ENCODE measurements at places on chromosomes 2 and 18. TPM values are rescaled to one million over a fixed set of nuclear protein-coding genes. Genes with fewer than 3 reads are reported as not detected.

DNA sequence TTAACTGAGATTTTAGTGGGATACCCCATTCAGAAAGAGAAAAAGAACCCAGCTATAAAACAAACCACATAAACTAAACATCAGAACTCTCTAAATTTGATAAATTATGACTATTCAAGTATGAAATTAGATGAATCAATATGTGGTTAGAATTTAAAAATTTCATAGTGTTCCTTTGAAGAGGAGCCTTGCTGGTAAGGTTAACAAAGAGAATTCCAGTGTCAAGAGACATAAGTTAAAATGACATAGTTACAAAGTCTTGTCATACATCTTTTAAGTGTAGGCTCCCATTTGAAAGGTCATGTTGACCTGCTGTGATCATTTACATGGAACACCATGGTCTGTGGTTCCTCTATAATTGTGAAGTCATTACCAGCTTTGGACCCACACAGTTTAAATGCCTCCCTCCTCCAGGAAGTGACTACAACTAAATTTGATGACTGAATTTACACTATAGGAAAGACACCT is 231.6 kb upstream of the ETAA1 start:
- DNase-seq: no peak

GRCh38 chr2:234406085-234406484 is 90.8 kb downstream of the ARL4C start:
- no peak for DNase-seq

GRCh38 chr2:97991081-97991856 is 4.5 kb downstream of the TMEM131 start:
- no peak for DNase-seq

- DNase-seq: no peak
Observed at GRCh38 chr2:149989447-149990063, 402.0 kb upstream of the MMADHC start.

- no peak for DNase-seq
Observed at GRCh38 chr2:191957996-191958860, 111.3 kb upstream of the CAVIN2 start.

- DNase-seq: peak; percentile 78
Observed at GRCh38 chr2:37189452-37190153, 1.1 kb upstream of the SULT6B1 start.

GRCh38 chr18:44826418-44827259 is 146.0 kb downstream of the SETBP1 start:
- no peak for DNase-seq

DNA sequence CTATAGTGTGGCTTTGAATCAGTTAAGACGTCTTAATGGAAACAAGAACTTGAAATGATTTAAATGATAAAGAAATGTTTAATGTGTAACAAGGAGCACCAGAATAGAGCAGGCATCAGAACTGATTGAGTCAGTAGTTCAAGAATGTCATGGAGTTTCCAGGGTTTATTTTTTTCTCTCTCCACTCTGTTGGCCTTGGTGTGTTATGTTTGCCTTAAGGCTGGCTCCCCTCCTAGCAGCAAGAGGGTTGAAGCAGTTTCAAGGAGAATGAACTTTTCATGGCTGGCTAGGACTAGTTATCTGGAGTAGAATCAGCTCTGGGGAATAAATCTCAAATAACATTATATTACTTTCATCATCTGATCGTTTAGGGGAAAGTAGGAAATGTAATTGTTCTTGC is 13.4 kb upstream of the GLS start:
- no peak for DNase-seq

TLX2 gene
- not detected for total RNA-seq

TMEM37 gene
- total RNA-seq: 1.5 TPM

CYS1 gene
- 3.8 TPM for total RNA-seq

Data from cardiac septum (tissue), 1 donor.